ENCODE measurements at places on chromosomes 7 and 10.

DNA sequence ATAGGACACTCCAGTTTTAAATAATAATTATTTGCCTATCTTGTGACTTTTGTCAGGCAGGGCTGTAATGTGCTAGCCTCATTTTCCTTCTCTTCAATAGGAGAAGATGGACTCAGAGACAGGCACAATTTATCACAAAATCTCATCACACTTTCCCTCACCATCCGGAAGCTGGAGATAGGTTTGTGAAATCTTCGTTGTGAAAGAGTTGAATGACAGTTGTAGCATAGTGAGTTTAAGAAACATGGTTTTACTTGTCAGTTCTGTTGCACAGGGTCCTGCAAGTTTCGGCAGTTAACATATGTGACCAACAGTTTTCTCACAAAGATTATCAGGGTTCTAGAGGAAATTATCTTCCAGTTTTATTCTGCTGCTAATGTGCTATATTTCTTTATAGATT lies 37.7 kb upstream of the MAP3K8 start:
- no peak for DNase-seq

DNA sequence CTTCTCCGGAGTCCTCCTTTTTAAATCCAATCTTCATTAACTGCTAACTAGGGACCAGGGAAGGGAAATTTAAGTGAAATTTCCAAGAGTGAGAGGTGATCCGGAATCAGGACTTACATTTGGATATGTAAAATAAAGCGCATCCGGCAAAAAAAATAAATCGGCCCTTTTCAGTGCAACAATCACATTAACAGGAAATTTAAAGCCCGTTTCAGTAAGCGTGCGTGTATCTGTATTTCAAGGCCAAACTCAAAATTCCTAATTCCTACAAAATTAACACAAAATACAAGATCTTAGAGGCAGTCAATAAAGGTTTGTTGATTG lies 771 bp downstream of the DNAJC9 start:
- DNase-seq = no peak

- DNase-seq = no peak
These were observed 15.4 kb downstream of the CTBP2 start for GRCh38 chr10:125144693-125145623.

GRCh38 chr7:127900732-127901685 lies 130.2 kb downstream of the LRRC4 start:
- DNase-seq = no peak

DNA sequence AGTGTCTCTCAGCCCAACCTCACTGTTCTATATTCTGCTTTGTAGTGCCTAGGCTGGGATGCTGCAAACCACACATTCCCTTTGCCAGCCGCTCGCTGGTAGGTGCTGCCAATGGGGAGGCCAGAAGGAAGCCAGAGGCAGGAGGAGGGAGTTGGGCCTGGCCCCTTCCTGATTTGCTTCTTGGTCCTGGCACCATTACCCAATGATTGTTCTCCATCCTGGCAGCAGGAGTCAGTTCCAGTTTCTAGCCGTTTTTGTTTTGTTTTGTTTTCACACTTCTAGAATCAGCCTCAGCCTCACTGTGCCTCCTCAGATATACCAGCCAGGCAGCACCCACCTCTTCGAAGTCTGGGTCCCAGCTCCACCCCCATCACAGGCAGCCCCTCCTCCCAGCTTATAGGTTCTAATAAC lies 27.4 kb upstream of the LOXL4 start:
- no peak for DNase-seq

- DNase-seq = no peak
These were observed 121.4 kb upstream of the INHBA start for GRCh38 chr7:41824284-41824683.

GRCh38 chr10:77285529-77286182 lies 352.0 kb downstream of the KCNMA1 start:
- no peak for DNase-seq

DNA sequence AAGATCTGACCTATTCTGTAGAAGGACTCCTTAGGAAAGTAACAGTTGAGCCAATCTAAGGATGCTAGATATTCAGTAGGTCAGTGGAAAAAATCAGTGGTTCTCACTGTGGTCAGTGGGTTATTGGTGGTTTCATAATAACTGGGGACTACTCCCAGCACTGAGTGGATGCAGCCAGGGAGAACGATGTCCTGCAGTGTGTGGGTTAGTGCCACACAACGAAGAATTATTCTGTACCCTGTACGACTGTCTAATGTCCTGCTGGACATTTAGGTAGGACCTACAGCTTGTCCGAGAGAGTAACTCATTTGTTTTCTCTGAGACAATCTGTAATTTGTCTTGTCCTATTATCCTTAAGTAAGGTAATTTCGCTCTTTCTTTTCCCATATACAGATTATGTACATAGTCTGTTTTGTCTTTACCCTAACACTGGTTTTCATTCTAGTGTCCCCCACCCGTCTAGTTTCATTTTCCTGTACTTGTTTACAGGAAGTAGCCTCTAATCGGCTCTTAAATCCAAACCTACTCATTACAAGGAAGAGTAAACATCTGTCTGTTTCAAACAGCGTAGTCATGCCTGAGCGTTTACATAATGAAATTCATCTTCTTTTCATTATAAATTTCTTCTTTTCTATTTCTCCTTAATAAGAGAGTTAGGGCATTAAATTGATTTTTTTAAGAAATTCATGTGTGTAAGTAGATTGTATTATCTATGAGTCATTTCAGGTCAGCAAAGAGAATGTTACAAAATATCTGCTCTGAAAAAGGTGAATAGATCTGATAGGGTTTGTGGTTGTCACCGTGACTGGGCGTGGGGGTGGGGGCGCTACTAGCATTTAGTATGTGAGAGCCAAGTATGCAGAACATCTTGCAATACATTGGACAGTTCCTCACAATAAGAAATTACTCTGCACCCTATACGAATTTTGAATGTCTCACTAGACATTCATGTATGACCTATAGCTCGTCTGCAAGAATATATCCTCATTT lies 8.3 kb upstream of the ZC3HAV1L start:
- peak; percentile 14 for DNase-seq

DNA sequence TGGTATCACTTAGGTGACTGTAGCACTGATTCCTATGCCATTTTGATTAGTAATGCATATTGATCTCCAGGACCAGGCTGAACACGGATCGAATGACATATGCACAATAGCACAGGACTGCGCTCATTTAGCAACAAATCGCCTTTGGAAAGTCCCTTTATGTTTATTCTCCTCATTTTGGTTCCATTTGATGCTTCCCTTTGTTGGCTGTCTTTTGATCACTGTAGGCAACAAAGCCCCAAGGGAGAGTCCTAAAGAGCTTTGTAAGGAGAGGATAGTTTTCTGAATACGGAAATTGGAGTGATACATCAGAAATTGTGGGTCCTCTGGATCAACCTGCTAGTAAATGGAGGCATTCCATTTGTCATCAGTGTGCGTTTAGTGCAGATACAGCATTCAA lies 1111.4 kb downstream of the SORCS1 start:
- DNase-seq = no peak

GRCh38 chr10:42112331-42113157 lies 525.8 kb downstream of the ZNF33B start:
- no peak for DNase-seq

DNA sequence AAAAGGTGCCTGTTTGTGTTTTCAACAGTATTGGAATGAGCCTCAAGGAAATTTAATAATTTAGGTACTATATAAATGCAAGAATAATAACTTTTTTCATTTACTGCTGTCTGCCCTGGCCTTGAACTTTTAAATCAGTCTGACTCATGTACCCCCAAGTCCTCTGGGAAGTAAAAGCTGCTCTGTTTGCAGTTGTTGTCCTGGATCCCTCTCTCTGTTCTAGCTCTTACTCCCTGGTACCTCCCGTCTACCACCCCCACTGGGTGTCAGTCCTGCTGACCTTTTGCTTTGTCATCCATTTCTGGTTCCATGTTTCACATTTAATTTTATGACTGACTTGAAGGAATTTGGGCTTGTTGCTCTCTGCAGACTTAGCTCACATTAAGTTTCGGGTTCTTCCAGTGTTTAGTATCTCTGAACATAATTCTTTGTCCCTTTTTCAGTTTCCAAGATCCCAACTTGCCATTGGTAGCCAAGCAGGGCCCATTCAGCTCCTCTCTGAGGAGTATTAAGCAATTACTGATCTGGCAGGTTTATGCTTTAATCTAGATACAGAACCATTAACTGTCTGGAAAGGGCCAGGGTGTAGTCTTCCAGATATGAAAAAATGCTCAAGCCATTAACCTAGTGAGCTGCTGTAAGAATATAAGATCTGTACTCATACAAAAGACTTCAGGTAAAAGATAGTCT lies 208.7 kb upstream of the FAM3C start:
- no peak for DNase-seq

- no peak for DNase-seq
These were observed 365.6 kb downstream of the ANKRD7 start for GRCh38 chr7:118590107-118590506.

- no peak for DNase-seq
These were observed 103.7 kb upstream of the CTBP2 start for GRCh38 chr10:125264091-125264490.

GRCh38 chr7:130957137-130957513 lies 223.1 kb upstream of the KLF14 start:
- DNase-seq = no peak

DNA sequence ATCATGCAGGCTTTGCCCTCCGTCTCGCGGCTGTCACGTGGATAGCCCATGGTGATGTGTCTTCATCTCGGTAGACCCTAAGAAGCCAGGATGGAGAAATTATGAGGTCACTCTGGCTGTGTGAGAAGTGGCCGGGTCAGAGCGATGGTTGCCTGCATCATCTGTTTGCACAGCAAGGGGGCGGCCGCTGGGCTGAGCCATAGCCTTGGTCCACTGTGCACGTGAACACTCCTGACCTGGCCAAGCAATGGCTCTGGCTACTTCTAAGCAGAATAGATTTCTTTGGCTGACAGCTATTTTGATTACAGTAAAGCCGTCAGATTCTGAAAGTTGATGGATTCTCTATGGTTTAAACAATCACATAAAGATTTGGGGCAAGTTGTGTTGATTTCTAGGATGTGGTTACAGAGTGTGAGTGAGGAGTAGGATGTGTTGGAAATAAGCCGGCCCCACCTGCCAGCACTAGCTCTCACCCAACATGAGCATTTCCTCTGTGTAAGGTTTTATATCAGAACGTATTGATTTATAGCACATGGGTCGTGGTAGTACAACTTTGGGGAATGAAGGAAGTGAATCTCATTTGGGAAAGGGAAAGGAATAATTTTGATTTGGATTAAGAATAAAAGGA lies 214.4 kb upstream of the GPR26 start:
- DNase-seq = no peak

DNA sequence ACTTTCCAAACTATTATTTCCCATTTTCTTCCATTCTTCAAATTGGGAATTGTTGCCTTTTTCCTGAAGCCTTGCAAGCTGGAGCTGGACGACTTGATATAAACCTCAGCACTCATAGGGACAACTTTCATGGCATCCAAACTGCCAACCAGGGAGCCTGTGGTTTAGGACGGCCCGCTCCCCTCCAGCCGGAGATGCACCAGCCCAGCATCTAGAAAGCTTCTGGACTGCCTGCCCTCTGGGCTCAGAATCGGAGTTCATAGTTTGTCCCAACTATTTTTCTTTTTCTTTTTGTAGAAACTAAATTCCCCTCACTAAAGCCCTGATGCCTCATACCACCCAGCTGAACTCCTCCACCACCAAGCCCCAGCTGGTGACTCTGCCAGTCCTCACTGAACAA lies 200.3 kb downstream of the DNAJB6 start:
- no peak for DNase-seq

GRCh38 chr7:100966542-100967291 lies 2.6 kb upstream of the MUC12 start:
- DNase-seq = no peak

DNA sequence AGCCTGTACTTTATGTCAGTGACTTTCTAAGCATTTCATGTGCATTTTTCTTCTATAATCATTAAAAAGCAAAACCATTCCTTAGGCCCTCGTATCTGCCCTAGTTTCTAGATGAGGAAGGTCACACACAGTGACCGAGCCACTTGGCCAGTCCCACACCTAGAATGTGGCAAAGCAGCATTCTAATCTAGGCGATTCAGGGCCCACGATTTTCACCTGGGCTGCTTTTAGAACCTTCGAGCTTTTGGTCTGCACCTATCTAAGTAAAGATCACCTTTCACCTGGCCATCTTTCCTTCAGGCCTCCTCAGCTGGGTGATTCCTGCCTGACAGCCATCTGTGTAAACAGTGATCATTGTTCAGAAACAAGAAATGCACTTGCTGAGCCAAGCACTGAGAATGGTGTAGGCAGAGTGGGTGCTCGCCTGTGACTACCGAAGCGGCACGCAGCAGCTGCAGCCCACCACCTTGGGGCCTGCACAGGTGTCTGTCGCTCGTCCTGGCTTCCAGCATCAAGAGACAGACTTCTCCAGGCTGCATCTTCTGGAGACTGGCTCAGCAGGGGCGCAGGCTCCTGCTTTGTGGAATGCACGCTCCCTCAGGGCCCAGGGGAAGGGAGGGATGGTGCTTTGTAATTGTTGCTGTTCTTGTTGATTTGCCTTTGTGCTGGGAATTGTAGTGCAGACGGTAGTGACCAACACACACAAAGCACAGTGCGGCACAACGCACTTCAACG lies 149.0 kb upstream of the INSYN2A start:
- no peak for DNase-seq

GRCh38 chr7:90209776-90210175 lies 1.8 kb upstream of the STEAP2 start:
- DNase-seq = no peak

- no peak for DNase-seq
These were observed 282.8 kb downstream of the ARHGAP12 start for GRCh38 chr10:31645786-31646185.

GRCh38 chr10:110867807-110868465 lies 3.8 kb upstream of the PDCD4 start:
- DNase-seq = no peak

DNA sequence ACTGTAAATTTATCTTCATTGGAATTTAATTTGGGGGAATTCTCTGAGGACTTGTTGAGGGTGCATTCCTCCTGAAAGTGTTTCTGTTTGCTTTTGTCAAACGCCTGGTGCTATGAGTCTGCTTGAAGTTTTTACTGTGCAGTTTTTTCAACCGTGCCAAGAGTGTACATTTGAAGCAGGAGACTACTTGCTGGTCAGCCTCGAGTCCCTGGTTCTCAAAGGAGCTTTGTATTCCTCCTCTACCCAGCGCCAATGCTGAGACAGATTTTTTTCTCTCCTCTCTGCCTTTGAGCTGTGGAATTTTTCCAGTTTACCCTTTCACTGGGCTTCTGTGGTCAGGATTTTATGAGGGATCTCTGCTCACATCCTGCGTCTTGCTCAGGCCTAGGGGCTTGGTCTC lies 62.1 kb downstream of the NPY start:
- no peak for DNase-seq

- no peak for DNase-seq
These were observed 15.6 kb upstream of the PBLD start for GRCh38 chr10:68348265-68348741.
